Endothelial cell of coronary artery (primary cell): ENCODE measurements at places on chromosomes 7 and 10. TPM values are rescaled to one million over a fixed set of nuclear protein-coding genes. Genes with fewer than 3 reads are reported as not detected.

IDI2 gene
- total RNA-seq = not detected in 2 replicates

PLEKHS1 gene
- not detected in 2 replicates for total RNA-seq

TAC1 gene
- not detected in 2 replicates for total RNA-seq

DNAH11 gene
- total RNA-seq = 0.63 and 3.3 TPM in 2 replicates

GLI3 gene
- total RNA-seq = 2.5 and 3.5 TPM in 2 replicates

NPC1L1 gene
- total RNA-seq = not detected in 2 replicates

HOXA3 gene
- total RNA-seq = 0.63 and 0.75 TPM in 2 replicates

STEAP1 gene
- 8.5 and 10.8 TPM in 2 replicates for total RNA-seq

H2BK1 gene
- total RNA-seq = not detected in 2 replicates

TBX20 gene
- 1.3 and 3.2 TPM in 2 replicates for total RNA-seq

GTF2IRD1 gene
- total RNA-seq = 5.6 and 6.8 TPM in 2 replicates

TMEM178B gene
- 0.75 TPM in 1 of 2 replicates, not detected in the other for total RNA-seq

BTBD16 gene
- 0.09 TPM in 1 of 2 replicates, not detected in the other for total RNA-seq

SSC4D gene
- 0.36 and 0.47 TPM in 2 replicates for total RNA-seq

RBM20 gene
- 0.09 and 0.27 TPM in 2 replicates for total RNA-seq

TMEM196 gene
- not detected in 2 replicates for total RNA-seq

C10orf105 gene
- total RNA-seq = not detected in 2 replicates

CACNB2 gene
- not detected in 2 replicates for total RNA-seq

HEPACAM2 gene
- not detected in 2 replicates for total RNA-seq

SPDYE9 gene
- not detected in 2 replicates for total RNA-seq

GPR26 gene
- not detected in 2 replicates for total RNA-seq

MRLN gene
- not detected in 2 replicates for total RNA-seq

CYP2W1 gene
- not detected in 2 replicates for total RNA-seq

TSPAN12 gene
- total RNA-seq = 10.7 and 21.1 TPM in 2 replicates

RADIL gene
- 0.18 and 1.0 TPM in 2 replicates for total RNA-seq

METTL27 gene
- 0.09 and 2.5 TPM in 2 replicates for total RNA-seq

ARHGEF5 gene
- 0.45 and 0.94 TPM in 2 replicates for total RNA-seq

FHIP2A gene
- 18.5 and 24.4 TPM in 2 replicates for total RNA-seq

DPCD gene
- 43.4 and 55.0 TPM in 2 replicates for total RNA-seq

SPAM1 gene
- not detected in 2 replicates for total RNA-seq

WASL gene
- total RNA-seq = 7.7 and 11.7 TPM in 2 replicates

CCL24 gene
- total RNA-seq = 0.28 TPM in 1 of 2 replicates, not detected in the other

ZDHHC4 gene
- total RNA-seq = 33.5 and 40.8 TPM in 2 replicates

PITRM1 gene
- 77.6 and 78.4 TPM in 2 replicates for total RNA-seq

ANXA11 gene
- 27.2 and 39.8 TPM in 2 replicates for total RNA-seq

NUDT13 gene
- total RNA-seq = 0.63 and 1.6 TPM in 2 replicates

LIPK gene
- total RNA-seq = not detected in 2 replicates

CFAP70 gene
- total RNA-seq = 0.19 and 0.27 TPM in 2 replicates

RAB19 gene
- total RNA-seq = 0.27 TPM in 1 of 2 replicates, not detected in the other

DLX5 gene
- not detected in 2 replicates for total RNA-seq

CTAGE8 gene
- not detected in 2 replicates for total RNA-seq

SLC13A1 gene
- not detected in 2 replicates for total RNA-seq

CPN1 gene
- not detected in 2 replicates for total RNA-seq

GIMAP4 gene
- 135 and 204 TPM in 2 replicates for total RNA-seq

TMEM270 gene
- not detected in 2 replicates for total RNA-seq

DIP2C gene
- 5.0 and 7.2 TPM in 2 replicates for total RNA-seq

APBB1IP gene
- total RNA-seq = 0.19 TPM in 1 of 2 replicates, not detected in the other
